ENCODE measurements at places on chromosomes 7 and 10. TPM values are rescaled to one million over a fixed set of nuclear protein-coding genes. Genes with fewer than 3 reads are reported as not detected.
A peak's percentile ranks its signal among the peaks of the same experiment; 100 is the strongest.

- peaks cover 2% of the 10 kb centered on the region for H3K4me1 ChIP-seq
- H3K36me3 ChIP-seq: no peaks in the 10 kb centered on the region
- H3K27me3 ChIP-seq: no peaks in the 10 kb centered on the region
- H3K4me3 ChIP-seq: no peak overlapping the region
- DNase-seq: no peak
Observed at GRCh38 chr10:60513281-60513680, 123.6 kb upstream of the ANK3 start.

Gene OSBPL3
- total RNA-seq: 37.5 TPM

- peak overlapping the region; percentile 2 for H3K4me3 ChIP-seq
- peaks cover 6% of the 10 kb centered on the region for H3K4me1 ChIP-seq
- H3K27ac ChIP-seq: peak overlapping the region; percentile 5
Observed at GRCh38 chr10:121668314-121669027, 70.2 kb upstream of the FGFR2 start.

Gene SLC18A3
- 21.5 TPM for total RNA-seq

Gene NPFFR1
- total RNA-seq: not detected

DNA sequence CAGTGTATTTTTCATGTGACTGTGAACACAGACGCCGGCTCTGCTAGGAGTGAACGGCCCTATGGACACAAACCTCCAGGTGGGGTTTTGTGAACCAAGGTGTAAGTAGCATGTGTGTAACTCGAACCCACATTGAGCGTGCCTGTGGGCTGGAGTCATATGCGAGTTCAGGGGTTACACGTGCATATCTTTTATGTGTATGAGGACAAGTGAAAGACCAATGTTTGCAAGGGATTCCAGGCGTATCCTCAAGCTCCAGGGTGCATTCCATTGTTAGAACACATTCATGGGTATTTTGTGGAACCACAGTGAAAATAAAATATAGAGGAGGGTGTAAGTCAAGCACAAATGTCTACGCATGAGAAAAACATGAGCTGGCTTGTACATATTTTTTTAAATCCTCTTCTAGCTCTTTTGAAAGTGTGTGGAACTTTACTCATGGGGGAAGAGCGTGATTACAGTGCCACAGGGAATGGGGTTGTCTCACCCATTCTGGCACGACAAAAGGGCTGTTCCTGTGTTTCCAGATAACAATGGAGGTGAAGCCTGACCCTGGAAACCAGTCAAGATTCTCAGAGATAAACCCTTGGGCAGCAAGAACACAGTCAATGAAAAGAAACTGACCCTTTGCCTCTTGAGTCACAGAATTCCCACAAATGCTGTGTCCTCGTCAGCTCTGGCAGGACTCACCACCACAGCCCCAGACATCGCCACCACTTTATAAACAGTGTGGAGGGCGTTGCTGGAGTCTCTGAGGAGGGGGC lies 37.0 kb upstream of the GOT1 start:
- H3K4me3 ChIP-seq: no peak overlapping the region
- no peak overlapping the region for H3K27ac ChIP-seq
- no peaks in the 10 kb centered on the region for H3K36me3 ChIP-seq
- H3K27me3 ChIP-seq: peaks cover 3% of the 10 kb centered on the region
- no peaks in the 10 kb centered on the region for H3K4me1 ChIP-seq

- no peaks in the 10 kb centered on the region for H3K36me3 ChIP-seq
- peak overlapping the region; percentile 53 for H3K27ac ChIP-seq
- no peak for DNase-seq
- peaks cover 8% of the 10 kb centered on the region for H3K4me1 ChIP-seq
Observed at GRCh38 chr7:140039066-140039465, 23.7 kb downstream of the PARP12 start.

GRCh38 chr10:94251568-94251967 lies 111.2 kb downstream of the NOC3L start:
- H3K4me3 ChIP-seq: no peak overlapping the region
- no peaks in the 10 kb centered on the region for H3K4me1 ChIP-seq
- no peaks in the 10 kb centered on the region for H3K36me3 ChIP-seq

DNA sequence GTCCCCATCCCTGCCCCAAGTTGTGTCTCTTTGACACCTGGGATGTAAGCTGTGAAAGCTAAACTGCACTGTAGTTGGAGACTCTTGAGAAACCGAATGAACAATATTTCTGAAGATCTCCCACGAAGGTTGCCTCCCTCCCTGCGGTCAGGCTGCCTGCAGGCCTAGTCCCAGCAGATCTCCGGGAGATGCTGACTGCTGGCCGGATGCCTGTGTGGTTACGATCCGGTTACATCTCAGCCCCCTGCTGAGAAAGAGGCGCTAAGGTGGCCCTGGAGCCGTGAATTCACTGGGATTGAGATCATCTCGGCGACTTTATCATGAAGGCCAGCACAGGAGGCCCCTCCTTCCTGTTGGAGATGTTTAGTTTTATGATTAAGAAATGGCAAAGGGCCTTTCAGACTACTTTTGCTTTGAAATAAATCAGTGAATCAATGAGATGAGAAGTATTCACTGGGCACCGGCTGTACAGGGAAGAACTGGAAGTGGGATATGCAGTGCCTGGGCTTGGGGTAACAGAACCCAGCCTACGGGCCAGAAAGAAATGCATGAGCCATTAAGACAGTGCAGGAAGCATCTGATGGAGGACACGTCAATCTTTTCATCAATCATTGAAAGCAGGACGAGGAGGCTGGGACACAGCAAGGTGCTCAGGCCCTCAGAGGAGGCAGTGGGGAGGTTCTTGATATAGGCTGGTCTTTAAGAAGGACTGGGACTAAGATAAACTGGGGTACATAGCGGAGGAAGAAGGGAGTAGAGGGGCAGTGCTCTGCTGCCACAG lies 177.6 kb downstream of the PRKAG2 start:
- peaks cover 8% of the 10 kb centered on the region for H3K27me3 ChIP-seq
- H3K4me1 ChIP-seq: peaks cover 10% of the 10 kb centered on the region
- no peak overlapping the region for H3K4me3 ChIP-seq

- H3K4me1 ChIP-seq: no peaks in the 10 kb centered on the region
- no peaks in the 10 kb centered on the region for H3K27me3 ChIP-seq
- H3K27ac ChIP-seq: no peak overlapping the region
- no peak for DNase-seq
Observed at GRCh38 chr7:127702938-127703337, 50.9 kb downstream of the SND1 start.

DNA sequence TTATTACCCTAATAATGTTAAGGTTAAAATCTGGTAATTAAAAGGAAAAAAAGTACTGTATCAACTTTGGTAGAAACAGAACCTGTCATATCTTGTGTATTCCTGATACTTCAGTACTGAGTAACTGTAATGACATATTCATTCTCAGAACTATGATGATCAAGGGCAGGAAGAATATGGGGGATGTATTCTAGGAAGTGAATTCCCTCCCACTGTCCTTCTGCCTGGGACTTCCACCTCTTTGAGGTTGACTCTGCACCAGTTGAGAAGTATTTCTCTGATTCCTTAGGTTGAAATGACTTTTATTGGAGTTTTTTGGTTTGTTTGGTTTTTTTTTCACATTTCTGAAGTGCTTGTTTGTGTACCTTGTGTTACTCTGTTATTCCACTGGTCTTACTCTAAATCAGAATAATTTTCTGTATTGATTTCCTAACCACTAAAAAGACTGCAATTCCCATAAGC lies 36.9 kb downstream of the WASL start:
- H3K27me3 ChIP-seq: no peaks in the 10 kb centered on the region
- H3K4me1 ChIP-seq: peaks cover 9% of the 10 kb centered on the region
- H3K4me3 ChIP-seq: no peak overlapping the region
- DNase-seq: no peak
- no peak overlapping the region for H3K27ac ChIP-seq
- H3K36me3 ChIP-seq: no peaks in the 10 kb centered on the region

GRCh38 chr7:120337308-120337907 lies 64.4 kb downstream of the KCND2 start:
- no peak overlapping the region for H3K27ac ChIP-seq
- H3K4me1 ChIP-seq: no peaks in the 10 kb centered on the region
- no peak overlapping the region for H3K4me3 ChIP-seq
- H3K36me3 ChIP-seq: no peaks in the 10 kb centered on the region

GRCh38 chr7:106524690-106525059 lies 136.3 kb downstream of the CCDC71L start:
- H3K36me3 ChIP-seq: no peaks in the 10 kb centered on the region
- H3K4me1 ChIP-seq: no peaks in the 10 kb centered on the region
- H3K27me3 ChIP-seq: no peaks in the 10 kb centered on the region
- no peak overlapping the region for H3K4me3 ChIP-seq
- no peak overlapping the region for H3K27ac ChIP-seq
- no peak for DNase-seq

DNA sequence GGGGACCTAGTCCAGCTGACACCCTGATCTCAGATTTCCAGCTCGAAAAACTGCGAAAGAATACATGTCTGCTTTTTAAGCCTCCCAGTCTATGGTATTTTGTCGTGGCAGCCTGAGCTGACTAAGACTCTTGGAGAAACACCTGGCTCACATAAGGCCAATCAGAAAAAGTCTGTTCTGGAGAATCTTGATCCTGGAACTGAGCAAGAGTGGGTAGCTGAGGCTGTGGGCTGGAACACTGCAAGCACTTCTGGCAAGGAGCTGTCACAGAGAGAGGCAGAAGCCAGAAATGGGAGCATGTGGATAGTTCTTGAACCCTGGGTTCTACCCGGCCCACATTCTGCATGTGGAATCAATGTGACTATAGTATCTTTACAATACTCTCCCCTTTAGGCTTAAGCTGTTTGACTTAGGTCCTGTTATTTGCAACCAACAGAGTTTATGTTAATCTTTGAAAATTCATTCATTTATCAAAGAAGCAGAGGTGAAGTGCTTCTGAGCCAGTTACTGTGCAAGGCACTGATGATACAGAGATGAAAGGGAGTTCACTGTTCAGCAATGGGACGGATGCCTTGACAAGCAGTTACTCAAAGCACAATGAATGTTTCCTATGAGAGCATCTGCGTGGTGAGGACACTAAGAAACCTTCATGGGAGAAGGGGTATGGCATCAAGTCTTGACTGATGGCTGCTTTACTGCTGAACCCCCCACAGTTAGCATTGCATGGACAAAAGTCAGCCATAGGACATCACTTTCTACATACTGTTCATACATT lies 4.4 kb upstream of the C10orf90 start:
- DNase-seq: no peak
- no peak overlapping the region for H3K4me3 ChIP-seq
- peak overlapping the region; percentile 80 for H3K27ac ChIP-seq
- peaks cover 7% of the 10 kb centered on the region for H3K27me3 ChIP-seq

DNA sequence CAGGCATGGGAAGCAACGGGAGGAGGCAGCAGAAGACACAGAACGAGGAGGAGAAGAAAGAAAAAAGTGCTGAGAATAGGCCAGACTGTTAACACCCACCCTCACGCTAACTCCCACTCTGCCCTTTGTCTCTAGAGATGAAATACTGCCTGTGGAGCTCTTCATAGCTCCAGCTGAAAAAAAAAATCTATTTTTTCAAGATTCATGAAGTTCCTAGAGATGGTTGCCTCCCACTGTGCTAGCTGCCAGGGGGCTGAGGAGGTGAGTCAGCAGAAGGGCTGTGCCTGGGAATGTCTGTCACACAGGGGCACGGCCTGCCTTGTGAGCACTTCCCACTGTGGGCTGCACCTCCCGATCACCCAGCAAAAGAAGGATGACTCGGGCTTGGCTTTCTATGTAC lies 144.5 kb downstream of the RNF216 start:
- no peak for DNase-seq
- H3K4me1 ChIP-seq: peaks cover 35% of the 10 kb centered on the region
- peak overlapping the region; percentile 76 for H3K27ac ChIP-seq
- H3K36me3 ChIP-seq: peaks cover 4% of the 10 kb centered on the region
- peak overlapping the region; percentile 39 for H3K4me3 ChIP-seq
- peaks cover 1% of the 10 kb centered on the region for H3K27me3 ChIP-seq

GRCh38 chr10:1175956-1176565 lies 119.9 kb downstream of the WDR37 start:
- no peak overlapping the region for H3K27ac ChIP-seq
- H3K4me1 ChIP-seq: peaks cover 4% of the 10 kb centered on the region
- H3K36me3 ChIP-seq: peaks cover 5% of the 10 kb centered on the region
- no peak for DNase-seq
- H3K4me3 ChIP-seq: no peak overlapping the region

Gene NYAP1
- 36.6 TPM for total RNA-seq

Gene MRPL32
- total RNA-seq: 56.2 TPM

Gene WNT8B
- total RNA-seq: not detected

Gene SYNPO2L
- 0.42 TPM for total RNA-seq

DNA sequence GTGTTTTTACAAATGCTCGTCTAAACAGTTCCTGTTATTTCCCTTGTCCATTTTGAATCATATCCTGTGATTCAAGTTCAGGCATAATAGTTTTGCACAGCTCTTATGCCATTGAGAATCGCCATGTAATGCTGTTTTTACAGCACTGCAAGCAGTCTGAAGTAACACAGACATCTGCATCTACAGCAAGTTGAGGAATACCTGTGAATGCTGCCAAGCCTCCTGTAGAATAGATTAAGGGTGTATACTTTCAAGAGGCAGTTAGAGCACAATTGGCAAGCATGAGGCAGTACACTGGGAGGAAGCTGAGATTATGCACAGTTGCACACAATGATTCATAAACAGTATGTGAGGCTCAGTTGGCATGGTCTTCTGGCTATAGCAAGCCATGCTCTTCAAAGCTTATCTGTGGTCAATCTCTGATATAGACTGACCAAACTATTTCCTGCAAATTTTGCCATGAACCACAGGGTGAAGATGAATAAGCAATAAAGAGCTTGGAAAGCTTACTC lies 121.9 kb upstream of the AKR1E2 start:
- no peak for DNase-seq
- no peak overlapping the region for H3K4me3 ChIP-seq
- no peaks in the 10 kb centered on the region for H3K27me3 ChIP-seq
- no peak overlapping the region for H3K27ac ChIP-seq

Gene LIPF
- total RNA-seq: not detected

DNA sequence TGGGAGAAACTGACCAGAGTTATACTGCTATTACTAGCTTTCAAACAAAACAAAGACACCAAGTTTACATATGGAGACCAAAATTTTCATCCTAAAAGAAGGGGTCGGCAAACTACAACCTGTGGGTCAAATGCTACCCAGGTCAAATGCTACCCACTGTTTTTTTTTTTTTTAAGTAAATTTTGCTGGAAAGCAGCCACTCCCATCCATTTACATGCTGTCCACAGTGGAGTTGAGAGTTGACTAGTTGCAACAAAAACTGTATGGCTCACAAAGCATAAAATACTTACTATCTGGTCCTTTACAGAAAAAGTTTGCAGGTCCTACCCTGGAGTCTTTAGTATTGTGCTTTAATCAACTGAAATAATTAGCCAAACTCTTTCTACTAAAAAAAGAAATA lies 91.4 kb downstream of the SIRT1 start:
- no peak overlapping the region for H3K27ac ChIP-seq
- no peak overlapping the region for H3K4me3 ChIP-seq
- peaks cover under 1% of the 10 kb centered on the region for H3K36me3 ChIP-seq
- no peaks in the 10 kb centered on the region for H3K27me3 ChIP-seq

DNA sequence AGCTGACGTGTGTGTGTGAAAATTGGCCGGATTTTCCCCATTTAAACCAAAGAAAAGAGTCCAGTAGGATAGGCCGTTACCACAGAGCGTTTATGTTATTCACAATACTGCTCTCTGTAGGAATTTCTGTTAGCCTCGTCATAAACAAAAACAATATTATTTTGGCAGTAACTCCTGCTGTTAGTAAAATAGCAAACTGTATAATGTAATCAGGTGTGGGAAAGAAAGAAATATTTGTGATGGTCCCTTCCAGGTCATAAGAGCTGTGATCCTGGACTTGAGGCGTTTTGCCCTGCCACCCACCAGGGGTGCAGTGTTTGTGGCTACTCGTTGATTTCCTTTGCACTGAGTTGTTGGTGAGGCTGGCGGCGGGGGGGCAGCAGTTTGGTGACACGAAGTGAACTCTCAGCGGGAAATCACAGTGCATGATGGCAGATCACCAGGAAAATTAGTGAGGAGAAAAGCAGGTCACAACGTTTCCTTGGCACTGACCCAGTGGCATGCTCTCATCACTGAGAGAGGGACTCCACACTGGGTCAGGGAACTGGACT lies 2.8 kb downstream of the EEPD1 start:
- peak overlapping the region; percentile 26 for H3K27ac ChIP-seq
- H3K4me1 ChIP-seq: peaks cover 48% of the 10 kb centered on the region
- no peak for DNase-seq
- H3K4me3 ChIP-seq: peak overlapping the region; percentile 97
- peaks cover 8% of the 10 kb centered on the region for H3K27me3 ChIP-seq
- H3K36me3 ChIP-seq: no peaks in the 10 kb centered on the region

All from glutamatergic neuron (in vitro differentiated cells).